HT1080 (cell line): ENCODE measurements at places on chromosomes 1 and 21.

DNA sequence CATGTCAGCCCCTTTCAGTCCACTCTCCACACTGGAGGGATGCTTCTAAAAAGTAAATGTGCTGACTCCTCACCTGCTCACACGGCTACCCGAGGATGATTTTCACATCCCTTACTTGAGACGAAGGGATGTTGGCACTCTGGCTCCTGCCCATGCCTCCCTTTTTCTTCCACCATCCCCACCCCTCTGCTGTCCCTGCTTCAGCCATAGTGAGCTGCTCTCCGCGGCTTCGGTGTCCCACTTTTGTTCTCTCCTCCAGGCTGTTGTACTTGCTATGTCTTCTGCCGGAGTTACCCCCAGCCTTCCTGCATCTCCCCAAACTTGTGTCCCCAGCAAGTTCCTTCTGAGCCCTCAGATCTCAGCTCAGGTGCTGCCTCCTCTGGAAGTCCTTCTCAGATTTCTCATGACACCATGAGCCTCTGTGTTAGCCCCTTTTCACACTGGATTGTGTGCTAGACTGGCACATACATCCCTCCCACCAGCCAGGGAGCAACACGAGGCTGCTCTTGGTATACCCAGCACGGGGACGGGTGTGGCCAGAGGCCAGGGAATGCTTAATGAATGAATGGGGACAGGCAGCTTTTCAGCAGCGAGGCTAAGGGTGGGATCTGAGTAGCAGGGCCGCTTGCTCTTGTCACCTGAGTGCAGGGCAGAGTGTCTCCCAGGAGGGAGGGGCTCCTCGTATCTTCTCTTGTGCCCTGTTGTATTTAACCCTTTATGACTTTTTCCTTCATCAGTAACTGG lies 1.3 kb downstream of the ACOT11 start:
- DNase-seq, result no peak

GRCh38 chr1:7261490-7261889 lies 476.2 kb downstream of the CAMTA1 start:
- no peak for DNase-seq

DNA sequence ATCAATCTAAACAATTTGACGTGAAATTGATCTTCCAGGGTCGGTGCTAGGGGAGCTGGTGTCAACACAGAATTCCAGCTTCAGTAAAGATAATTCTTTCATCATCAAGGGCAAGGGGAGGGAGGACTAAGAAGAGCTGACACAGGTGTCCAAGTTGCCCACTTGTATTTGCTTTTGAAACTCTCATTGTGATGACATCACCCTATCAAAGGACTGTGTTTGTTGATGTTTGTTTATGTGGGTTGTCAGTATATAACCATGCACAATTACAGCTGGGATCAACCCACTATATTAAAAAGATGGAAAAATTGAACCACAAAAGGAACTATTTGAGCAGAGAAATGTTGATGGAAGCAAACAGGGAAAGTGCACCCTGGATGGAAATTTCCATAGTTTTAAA lies 48.8 kb downstream of the ZC3H11B start:
- no peak for DNase-seq

DNA sequence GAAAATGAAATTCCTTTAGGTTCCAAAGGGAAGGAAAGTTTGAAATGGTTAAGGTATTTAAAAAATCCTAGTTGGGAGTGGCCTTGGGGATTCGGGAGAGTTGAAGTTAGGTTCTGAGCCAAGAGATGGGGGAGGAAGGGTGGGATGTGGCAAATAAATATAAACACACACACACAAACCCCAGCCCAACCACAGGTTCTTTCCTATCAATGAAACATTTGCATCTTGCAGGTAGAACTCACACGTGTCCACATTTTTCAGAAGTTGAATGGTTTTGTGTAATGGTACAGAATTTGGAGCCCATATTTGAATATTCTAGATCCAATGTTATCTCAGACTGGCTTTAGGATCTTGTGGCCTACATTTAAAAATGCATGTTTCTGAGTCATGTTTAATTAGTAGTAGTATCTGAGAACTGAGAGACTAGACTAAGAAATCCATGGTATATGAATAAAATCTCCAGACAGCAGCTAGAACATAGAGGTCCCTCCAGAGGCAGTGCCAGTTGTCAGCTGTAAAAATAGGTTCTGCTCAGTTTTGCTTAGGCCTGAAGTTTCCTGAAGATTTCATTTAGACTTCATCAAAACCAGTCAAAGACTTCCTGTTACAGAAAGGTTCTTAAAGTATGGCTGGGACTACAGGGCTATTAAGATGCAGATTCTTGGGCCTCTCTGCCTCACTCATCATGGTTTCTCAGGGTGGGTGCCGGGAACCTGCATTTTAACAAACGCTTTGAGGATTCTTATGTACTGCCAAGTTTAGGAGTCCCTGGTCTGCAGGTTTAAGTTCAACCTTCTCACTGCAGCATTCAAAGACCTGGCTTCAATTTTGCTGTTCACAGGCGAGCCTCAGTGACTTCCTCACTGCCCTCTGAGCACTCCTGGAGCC lies 21.3 kb downstream of the RUNX1 start:
- no peak for DNase-seq

DNA sequence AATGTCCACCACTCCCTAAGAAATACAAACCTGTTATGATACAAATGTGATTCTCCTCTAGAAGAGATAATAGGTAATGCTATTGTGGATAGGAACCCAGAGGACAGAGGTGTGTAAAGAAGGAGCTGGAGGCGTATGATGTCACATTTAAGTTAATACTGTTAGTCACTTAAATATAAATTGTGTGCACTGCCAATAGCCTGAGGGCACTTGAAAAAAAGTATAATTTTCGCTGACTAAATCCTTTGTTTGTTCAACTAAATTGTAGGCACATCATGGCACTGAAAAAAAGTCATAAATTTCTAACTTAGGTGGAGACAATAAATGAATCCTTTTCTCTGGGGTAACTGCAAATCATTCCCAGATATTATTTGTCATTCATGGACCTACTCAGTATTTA lies 4.4 kb downstream of the RCSD1 start:
- no peak for DNase-seq
